ENCODE measurements at places on chromosomes 13 and 19.

DNA sequence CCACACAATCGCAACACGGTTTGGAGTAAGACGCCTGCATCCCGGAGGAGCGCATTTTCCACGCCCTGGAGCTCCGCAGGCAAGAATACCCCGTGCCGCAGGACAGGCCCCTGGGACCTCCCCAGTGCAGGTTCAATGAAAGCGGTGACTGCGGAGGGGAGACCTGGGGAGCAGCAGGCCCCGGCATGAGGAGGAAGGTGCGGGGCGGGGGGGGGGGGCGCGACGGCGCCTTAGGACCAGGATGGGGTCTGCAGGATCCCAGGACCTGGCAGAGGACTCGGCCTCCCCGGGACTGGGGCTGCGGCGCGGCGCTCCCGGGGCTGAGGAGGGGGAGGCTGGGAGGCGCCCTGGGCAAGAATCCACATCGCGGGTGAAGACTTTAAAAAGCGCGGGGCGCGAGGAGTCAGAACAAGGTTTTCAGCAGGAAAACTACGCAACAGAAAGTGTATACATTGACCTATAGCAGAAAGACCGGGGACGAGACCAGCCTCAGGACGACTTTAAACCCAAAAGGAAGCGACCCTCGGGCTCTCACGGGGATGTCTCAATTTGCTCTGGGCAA, 432 bp downstream of the ZNF611 start:
- DNase-seq = no peak

DNA sequence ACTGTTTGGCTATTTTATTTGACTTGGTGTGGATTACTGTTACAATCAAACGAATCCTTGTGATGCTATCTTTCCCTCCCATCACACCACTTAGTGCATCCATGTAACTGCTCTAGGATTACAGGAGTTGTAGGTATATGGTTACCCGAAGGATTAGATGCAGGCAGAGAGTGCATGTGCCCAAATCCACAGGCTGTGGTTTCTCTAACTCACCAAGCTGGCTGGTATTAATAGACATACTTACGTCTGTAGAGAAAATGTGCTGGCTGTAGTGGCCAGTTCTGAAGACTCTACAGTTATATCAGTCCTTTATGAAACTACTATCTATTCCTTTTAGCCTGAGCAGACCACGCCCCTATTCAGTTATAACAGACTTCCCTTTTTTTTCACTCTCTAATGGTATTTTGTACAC, 1.1 kb upstream of the HMGB1 start:
- no peak for DNase-seq

- no peak for DNase-seq
Measured at GRCh38 chr13:30926781-30927180, 5.7 kb upstream of the TEX26 start.

- peak; percentile 11 for DNase-seq
Measured at GRCh38 chr19:4866595-4867424, 657 bp downstream of the PLIN3 start.
